NCI-H146 (cell line): ENCODE measurements at places on chromosomes 6 and 20.

- DNase-seq = no peak
Measured at GRCh38 chr6:78383968-78384367, 483.4 kb upstream of the IRAK1BP1 start.

GRCh38 chr6:151018046-151018445 lies 152.5 kb downstream of the MTHFD1L start:
- DNase-seq = no peak

- no peak for DNase-seq
Measured at GRCh38 chr6:165679326-165679725, 16.3 kb upstream of the PDE10A start.

DNA sequence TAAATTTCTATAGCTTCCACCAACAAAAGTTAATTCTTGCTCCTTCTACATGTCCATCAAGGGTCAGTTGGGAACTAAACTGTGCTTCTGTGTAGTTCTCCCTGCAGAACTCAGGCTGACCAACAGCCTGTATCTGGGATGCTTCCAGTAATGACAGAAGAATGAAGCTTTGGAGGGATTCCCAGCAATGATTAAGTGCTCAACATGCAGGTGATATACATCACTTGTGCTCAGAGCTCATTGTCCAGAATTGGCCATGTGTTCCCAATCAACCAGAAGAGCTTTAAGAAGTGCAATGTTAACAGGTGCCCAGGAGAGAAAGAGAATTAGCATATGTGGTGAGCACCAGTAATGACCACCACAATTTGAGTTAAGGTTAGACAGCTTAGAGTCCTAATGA lies 37.4 kb upstream of the SNRPB2 start:
- no peak for DNase-seq

GRCh38 chr6:46042355-46042999 lies 26.8 kb upstream of the CLIC5 start:
- peak; percentile 6 for DNase-seq

GRCh38 chr6:1895721-1896120 lies 286.0 kb downstream of the FOXC1 start:
- DNase-seq = no peak

GRCh38 chr20:62925420-62926228 lies 681 bp downstream of the DIDO1 start:
- DNase-seq = peak; percentile 60

- no peak for DNase-seq
Measured at GRCh38 chr6:166579237-166579850, 7.1 kb downstream of the RAMACL start.

GRCh38 chr6:151043944-151044343 lies 178.4 kb downstream of the MTHFD1L start:
- DNase-seq = no peak

- DNase-seq = peak; percentile 61
Measured at GRCh38 chr6:100913400-100914276, 32.5 kb upstream of the ASCC3 start.
